Hematopoietic multipotent progenitor cell treated with erythropoietin and hydrocortisone succinate and interleukin-3 and kit ligand, for 6 days (in vitro differentiated cells): ENCODE measurements at places on chromosomes 7 and 10.

DNA sequence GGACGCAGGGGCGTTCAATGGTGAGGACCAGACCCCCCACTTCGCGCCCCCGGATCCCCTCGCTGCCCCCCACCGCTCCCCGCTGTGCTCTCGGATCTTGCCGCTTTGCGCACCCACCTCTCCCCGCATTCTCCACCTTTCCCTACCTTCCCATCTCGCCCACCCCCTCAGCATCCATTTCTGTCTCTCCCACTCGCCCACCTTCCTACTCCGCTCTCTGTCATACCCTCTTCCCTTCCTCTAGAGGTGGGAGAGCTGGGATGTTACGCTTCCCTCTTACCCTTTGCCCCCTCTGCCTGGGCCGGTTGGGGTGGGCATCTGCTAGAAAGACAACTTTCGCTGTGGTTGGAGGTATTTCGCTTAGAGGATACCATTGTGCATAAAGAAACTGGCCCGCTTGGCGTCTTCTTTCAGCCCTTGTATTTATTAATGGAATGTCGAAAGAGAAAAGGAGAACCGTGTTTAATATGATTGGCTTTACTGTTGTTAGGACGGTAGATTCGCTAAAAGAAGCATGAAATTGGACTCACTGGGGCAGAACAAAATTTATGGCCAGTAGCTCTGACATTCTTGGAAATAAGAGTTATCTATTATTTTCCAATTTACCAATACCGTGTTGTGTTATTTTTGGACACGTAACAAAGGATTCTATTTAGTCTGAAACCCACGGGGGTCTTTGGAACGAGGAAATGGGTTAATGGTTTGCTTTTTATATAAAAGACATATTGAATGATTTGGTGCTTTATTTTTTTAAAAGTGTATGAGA, 873 bp downstream of the PRKAR2B start:
- DNase-seq: peak; percentile 43

DNA sequence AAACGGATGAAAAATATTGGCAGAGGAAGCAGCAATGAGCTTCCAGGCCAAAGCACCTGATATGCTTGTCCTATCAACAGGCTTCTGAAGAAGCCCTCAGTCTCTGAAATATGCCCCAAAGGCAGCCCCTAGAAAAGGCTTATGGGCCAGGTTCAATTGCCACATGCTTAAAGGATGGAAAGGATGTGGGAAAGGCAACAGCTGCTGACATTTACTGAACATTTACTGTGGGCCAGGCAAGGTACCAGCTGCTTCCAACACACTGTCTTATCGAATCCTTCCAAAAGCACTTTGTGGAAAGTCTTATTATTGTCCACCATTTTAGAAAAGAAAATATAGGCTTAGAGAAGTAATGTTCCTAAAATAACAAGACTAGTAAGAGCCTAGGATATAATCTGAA, 56.5 kb downstream of the DOCK4 start:
- no peak for DNase-seq

GRCh38 chr7:158414002-158414401, 173.6 kb downstream of the PTPRN2 start:
- no peak for DNase-seq

GRCh38 chr7:7183061-7183837, 905 bp downstream of the C1GALT1 start:
- peak; percentile 60 for DNase-seq

GRCh38 chr10:132096863-132097478, 31.2 kb downstream of the JAKMIP3 start:
- DNase-seq: no peak

DNA sequence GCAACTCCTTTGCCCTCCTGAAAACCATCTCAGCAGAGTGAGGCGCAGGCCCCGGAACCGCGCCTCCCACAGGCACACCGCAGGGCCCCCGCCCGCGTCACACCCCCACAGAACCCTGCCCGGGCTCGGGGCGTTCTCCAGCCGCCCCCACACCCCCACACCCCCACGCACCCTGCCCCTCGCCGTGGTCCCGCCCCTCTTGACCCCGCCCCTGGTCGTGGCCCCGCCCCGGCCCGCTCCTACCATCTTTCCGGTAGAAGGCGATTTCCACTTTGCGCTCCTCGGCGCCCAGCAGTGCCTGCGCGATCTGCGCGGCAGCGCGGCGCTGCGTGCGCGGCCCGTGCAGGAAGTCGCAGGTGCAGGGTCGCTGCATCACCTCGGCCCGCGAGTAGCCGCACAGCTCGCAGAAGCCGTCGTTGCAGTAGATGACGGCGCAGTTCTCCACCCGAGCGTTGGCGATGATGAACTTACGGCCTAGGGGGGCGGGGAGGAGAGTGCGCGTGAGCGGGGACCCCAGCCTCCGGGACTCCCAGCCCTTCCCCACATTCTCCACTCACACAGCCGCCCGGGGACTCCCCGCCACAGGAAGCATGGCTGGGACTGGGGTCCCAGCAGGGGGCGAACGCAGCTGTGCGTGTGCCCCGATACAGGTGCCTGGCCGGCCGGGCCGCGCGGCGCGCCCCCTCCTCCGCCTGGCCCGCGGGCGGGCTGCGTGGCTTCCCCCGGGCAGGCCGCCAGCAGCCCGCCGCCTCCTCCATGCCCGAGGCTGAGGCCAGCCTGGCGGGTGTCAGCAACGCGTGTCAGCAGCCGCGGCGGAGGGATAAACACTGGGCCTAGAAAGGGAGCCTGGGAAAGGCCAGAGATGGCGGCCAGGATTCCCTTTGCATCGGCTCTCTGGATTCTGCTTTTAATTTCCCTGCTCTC, 3.4 kb downstream of the KCNH2 start:
- DNase-seq: peak; percentile 70

DNA sequence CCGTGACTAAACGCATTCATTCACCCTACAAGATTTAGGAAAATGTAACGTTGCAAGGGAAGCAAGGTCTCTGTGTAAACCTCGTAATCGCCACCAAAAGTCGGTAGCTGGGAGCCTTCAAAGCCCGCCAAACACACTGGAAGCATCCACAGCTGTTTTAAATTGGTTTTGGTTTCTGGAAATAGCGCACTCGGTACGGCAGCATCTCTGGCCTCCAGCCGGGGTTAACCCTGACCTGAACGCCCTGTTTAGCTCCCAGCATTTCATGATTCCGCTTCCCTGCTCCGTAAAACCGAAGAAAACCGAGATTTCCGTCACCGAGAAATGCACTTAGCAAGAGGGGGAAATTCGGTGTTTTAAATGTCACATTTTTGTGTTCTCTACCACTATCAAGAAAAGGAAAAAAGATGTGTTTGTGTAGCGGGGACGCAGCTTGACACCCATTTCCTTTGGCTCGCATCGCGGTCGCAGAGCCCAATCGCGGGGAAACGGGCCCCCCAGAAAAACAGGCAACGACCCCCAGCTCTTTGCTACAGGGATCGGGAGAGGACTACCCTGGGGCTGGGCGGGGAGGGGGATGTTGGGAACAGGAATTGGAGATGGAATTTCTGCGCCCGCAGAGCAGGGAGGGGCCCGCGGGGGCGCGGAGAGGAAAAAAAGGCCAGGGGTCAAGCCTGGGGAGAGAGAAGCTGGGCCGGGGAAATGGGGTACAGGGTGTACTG, 646 bp downstream of the SGCE start:
- DNase-seq: no peak

DNA sequence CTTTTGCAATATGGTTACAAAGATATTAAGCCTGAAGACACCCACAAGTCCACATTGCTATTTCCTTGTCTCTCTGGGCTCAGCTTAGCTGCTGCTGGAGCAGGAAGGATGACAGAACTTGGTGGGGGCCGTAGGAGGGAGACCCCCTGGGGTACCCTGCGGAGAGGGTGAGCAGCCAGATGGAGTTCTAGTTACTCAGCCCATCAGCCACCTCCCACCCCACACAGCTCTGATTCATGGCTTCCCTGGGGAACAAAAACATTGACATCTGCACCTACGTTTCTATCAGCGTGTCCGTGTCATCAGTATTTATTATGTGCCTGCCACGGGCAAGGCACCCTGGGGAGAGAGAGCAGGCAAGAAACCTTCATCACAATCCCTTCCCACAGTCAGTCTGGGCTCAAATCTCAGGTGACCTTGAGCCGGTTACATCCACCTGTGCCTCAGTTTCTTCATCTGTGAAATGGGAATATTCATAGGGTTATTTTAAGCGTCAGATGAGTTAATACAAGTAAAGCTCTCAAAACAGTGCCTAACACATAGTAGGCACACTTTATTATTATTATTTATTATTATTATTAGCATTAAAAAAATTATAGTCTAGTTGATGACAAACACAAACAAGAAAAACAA, 131.5 kb downstream of the C10orf105 start:
- DNase-seq: no peak

DNA sequence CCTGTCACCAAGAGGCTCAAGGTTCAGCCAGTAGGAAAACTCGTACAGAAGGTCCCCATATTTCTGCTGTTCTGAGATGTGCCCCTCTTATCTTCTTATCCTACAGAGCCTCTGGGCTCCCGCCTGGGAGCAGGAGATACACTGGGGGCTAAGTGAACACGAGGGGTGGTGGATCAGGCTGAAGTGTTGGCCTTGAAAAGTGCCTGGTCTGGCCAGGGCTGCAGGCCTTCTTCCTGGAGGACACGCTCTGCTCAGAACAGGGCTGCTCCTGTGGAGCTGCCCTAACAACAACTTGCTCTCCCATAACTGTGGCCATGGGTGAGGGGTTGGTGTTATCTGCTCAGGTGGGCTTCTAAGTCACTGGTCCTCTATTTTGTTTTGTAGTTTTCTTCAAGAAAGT, 33.7 kb downstream of the C10orf120 start:
- no peak for DNase-seq

GRCh38 chr7:41459623-41460261, 243.1 kb downstream of the INHBA start:
- DNase-seq: no peak

DNA sequence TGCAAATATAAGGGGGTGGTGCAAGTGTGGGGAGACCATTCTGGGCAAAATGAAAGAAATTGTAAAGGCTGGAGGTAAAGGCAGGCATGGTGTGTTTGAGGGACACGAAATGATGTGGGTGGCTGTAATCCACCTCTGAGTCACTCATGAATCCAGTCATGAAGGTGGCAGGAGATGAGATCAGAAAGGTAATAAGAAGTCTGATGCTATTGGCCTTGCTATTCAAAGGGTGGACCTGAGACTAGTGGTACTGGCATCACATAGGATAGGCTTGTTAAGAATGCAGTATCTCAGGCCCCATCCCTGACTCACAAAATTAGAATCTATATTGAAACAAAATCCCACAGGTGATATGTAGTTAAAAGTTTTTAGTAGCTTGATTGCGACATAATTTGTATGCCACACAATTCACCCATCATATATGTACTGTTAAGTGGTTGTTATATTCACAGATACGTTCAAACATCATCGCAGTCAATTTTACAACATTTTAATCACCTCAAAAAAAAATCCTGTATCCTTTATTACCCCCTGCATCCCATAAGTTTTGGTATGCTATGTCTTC, 85.6 kb downstream of the ST8SIA6 start:
- no peak for DNase-seq

GRCh38 chr10:7944215-7944480, 110.3 kb upstream of the GATA3 start:
- no peak for DNase-seq
